Stimulated activated CD8-positive, alpha-beta memory T cell treated with anti-CD3 and anti-CD28 coated beads, Interleukin-2, amount 100 ng/mL, for 1 hour (primary cell): ENCODE measurements at places on chromosomes 16 and 17.

DNA sequence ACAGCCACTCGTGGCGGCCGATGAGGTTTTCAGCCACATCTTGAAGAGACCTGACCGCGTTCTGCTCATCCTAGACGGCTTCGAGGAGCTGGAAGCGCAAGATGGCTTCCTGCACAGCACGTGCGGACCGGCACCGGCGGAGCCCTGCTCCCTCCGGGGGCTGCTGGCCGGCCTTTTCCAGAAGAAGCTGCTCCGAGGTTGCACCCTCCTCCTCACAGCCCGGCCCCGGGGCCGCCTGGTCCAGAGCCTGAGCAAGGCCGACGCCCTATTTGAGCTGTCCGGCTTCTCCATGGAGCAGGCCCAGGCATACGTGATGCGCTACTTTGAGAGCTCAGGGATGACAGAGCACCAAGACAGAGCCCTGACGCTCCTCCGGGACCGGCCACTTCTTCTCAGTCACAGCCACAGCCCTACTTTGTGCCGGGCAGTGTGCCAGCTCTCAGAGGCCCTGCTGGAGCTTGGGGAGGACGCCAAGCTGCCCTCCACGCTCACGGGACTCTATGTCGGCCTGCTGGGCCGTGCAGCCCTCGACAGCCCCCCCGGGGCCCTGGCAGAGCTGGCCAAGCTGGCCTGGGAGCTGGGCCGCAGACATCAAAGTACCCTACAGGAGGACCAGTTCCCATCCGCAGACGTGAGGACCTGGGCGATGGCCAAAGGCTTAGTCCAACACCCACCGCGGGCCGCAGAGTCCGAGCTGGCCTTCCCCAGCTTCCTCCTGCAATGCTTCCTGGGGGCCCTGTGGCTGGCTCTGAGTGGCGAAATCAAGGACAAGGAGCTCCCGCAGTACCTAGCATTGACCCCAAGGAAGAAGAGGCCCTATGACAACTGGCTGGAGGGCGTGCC, 30.1 kb downstream of the CIITA start:
- DNase-seq, result no peak

DNA sequence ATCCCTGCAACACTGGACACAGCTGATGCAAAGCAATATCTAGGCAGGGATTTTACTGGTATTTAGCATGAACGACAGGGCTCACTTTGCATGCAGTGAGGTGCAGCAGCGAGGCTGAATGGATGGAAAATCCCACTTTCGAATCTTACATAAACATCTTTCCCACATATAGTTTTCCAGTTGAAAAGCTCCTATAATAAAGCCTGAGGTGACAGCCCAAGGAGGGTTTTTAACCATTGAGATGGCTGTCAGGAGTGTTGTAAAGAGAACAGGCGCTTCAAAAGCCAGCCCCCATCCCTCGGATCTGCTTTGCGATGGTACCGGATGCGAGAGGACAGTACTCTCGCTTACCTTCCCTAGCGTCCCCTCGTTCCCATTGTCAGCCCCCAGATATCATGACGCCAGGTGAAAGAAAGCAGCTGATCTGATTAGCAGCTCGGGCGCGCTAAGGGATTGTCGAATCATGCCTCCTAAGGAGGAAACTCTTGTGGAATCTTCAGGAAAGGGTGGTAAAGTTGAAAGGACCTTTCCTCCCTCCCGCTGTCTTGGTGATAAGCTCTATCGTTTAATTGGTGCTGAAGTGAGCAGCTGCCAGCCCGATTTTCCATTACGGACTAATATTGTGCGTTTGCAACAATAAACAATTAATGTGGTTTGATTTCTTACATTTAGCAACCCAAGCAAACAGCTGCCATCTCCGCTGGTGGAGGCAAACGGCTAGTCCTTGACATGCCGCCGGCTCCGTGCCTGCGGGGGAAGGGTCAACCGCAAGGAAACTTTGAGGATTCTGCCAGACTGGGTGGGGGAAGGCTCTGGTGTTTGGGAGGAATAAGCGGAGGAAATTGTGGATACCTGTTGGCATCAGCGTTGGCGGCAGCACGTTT, 1.8 kb downstream of the CDH8 start:
- no peak for DNase-seq

DNA sequence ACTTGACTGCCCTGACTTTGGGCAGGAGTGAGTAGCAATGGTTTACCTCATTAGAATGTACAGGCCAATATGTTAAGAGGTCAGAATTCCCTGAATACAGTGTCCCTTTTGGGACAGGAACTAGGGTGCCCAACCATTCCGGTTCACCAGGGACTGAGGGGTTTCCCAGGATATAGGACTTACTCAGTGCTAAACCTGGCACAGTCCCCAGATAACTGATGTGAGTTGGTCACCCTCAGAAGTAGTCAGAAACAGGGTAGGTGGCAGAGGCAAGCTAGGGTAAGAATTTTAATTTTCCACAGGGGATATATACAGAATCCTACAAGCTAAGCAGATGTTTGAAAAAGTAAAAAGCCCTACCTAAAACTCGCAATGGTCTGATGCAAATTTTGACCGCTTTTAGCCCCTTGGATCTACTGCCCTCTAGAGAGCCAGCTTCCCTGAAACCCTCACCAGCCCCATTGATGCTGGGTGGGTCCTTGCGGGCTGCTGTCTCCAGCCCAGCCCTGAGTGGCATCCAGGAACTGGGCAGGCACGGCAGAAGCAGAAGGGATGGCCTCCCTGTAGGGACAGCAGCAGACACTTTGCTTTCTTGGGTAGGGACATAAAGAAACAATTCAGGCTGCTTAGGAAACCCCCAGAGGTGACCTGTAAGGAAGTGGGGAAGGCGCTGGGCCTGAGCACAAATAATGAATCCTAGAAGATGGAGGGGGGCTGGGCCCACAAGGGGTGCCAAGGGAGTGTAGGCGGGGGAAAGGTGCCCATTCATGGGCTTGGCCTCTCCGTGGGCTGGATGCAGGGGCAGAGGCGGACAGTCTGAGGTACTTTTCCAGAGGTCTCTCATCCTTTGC, 434.8 kb downstream of the SLC39A11 start:
- no peak for DNase-seq

GRCh38 chr16:23557779-23558702, 514 bp downstream of the UBFD1 start:
- no peak for DNase-seq

DNA sequence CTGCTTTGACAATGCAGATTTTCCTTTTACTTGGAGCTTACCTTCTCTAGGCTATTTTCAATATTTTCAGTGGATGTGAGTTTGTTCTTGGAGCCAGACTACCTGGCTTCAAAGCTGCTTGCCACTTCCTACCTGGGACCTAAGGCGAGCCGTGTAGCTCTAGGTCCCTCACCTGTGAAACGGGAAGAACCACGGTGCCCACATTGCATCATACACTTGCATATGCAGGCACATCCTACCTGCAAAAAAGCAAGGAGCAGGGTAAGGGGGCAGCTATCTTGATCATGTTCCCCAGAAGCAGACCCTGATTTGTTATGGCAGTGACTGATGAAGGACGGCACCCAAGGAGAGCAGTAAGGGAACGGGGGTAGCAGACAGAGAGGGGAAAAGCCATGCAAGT, 27.0 kb upstream of the MPRIP start:
- DNase-seq, result no peak
